ENCODE measurements at places on chromosomes 6 and 20.

GRCh38 chr20:52312132-52312729, 120.7 kb upstream of the ZFP64 start:
- peak; percentile 27 for DNase-seq

DNA sequence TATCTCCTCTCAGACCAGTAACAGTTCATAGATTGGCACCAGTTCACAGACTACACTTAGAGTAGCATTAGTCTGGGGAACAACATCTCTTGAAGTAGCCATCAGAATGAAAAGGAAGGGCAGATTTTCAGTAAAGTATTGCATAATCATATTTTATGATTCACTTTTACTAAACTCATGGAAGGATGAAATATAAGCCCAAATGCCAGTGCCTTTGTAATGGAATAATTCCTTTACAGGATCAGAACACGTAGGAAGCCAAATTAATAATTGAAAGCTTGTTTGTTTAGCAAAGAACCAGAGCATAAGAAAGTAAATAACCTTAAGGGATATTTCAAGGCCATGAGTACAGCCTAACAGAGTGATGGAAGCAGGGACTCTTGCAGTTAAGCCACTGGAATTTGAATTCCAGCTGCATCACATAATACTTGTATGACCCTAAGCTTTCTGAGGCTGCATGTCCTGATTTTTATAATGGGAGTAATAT, 11.4 kb upstream of the LOC128125822 start:
- DNase-seq = no peak

GRCh38 chr6:31935823-31936222, 8.3 kb downstream of the C2 start:
- DNase-seq = no peak

DNA sequence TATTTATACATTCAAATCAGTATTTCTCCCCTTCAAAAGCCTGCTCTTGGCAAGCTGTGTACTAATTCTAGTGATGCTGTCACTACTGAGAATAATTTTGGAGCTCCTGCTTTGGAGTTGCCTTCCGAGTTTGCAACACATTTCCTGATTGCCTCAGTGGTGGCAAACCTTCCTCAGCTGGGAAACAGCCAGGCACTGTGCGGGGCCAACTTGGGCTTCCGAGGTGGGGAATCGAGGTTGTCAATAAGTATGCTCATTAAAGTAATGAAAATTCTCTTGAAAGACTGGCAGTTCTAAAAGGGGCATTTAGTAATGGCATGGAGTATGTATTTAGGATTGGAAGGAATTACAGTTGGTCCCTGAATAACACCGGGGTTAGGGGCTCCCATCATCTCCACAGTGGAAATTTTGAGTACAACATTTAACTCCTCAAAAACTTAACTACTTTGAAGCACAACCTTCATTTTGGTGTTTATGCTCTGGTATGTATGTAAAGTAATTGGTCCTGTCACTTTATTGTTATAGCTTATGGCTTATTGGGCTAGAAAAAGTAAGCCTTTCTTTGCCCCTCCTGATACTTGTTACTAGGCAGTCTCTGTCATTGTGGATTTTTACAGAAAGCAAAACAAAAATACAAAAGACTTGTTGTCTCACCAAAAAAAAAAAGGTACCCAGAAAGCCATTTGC, 2.7 kb downstream of the PAQR8 start:
- DNase-seq = no peak

- DNase-seq = no peak
Observed at GRCh38 chr6:82088978-82089771, 158.4 kb downstream of the IBTK start.

GRCh38 chr6:116406678-116407345, 36.1 kb downstream of the DSE start:
- no peak for DNase-seq

GRCh38 chr6:33875696-33876095, 71.9 kb upstream of the MLN start:
- no peak for DNase-seq

DNA sequence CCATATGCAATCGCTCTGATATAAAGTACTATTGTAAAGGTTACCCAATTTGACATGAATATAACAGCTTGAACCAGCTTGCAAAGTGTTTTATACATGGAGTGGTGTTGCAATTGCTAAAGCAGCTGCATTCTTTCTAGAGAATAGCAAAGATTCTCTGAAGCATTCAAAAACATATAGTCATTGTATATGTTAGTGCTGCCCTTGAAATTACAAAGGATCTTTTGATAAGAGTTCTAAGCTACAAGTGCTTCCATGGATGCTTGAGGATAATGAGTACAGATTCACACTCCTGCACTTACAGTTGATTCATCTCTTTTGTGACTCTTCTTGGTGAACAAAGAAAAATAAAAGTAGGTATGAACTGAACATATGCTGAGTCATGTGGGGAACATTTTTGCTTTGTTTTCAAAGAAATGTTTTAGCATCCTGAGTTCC, 175.7 kb downstream of the ALDH8A1 start:
- DNase-seq = no peak

- DNase-seq = no peak
Observed at GRCh38 chr6:121305957-121306607, 28.2 kb downstream of the TBC1D32 start.

GRCh38 chr6:141117874-141118273, 1014.9 kb upstream of the GJE1 start:
- DNase-seq = no peak

- DNase-seq = no peak
Observed at GRCh38 chr6:112007805-112008204, 46.1 kb upstream of the CCN6 start.

All from progenitor cell of endocrine pancreas (in vitro differentiated cells).